Renal cortical epithelial cell (primary cell): ENCODE measurements at places on chromosomes 7 and 10. TPM values are rescaled to one million over a fixed set of nuclear protein-coding genes. Genes with fewer than 3 reads are reported as not detected.

DNA sequence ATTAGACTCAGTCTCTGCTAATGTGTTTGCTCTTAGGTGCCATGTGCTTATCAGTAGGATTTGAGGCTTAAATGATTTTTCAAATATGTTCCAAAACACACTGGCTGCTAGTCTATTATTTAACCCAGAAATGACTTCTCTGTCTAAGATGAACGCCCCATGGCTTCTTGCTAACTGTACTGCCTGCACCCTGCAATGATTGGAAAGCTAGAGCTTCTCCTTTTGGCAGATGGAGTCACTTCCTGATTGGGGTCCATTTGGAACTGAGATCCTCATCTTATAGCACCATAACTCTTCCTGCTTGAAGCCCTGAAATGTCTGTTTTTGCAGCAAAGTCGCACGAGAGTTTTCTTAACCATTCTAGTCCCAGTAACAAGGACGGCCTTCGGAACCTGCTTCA, 186.5 kb upstream of the ADO start:
- DNase-seq = no peak

- no peak for DNase-seq
These were observed 46.1 kb downstream of the C1GALT1 start for GRCh38 chr7:7228472-7228871.

DNA sequence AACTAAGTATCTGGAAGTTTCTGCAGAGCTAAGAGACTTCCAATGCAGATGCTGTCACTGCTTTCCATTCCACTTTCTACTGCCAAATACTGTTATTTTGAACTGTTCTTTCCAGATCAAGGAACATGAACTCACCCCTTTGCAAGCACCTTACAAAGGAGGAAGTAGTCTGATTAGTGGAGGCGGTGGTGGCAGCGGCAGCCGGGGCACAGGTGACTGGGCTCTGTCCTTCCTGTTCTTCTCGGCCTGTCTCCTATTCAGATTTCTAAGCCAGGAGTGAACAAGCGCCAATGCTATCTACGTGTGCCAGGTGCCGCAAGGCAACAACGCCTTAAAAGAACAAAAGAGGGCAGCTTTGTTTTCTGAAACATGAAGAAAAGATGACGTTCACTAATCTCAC, 44.9 kb downstream of the BEND7 start:
- DNase-seq = peak; percentile 1

- no peak for DNase-seq
These were observed 1.9 kb upstream of the HOXA5 start for GRCh38 chr7:27145165-27145913.

- peak; percentile 16 for DNase-seq
These were observed 138.9 kb upstream of the CDK13 start for GRCh38 chr7:39811161-39811614.

ADAM22 gene
- total RNA-seq = 1.2 and 1.6 TPM in 2 replicates

LMOD2 gene
- total RNA-seq = not detected in 2 replicates
